ENCODE measurements at places on chromosomes 11 and 22.

DNA sequence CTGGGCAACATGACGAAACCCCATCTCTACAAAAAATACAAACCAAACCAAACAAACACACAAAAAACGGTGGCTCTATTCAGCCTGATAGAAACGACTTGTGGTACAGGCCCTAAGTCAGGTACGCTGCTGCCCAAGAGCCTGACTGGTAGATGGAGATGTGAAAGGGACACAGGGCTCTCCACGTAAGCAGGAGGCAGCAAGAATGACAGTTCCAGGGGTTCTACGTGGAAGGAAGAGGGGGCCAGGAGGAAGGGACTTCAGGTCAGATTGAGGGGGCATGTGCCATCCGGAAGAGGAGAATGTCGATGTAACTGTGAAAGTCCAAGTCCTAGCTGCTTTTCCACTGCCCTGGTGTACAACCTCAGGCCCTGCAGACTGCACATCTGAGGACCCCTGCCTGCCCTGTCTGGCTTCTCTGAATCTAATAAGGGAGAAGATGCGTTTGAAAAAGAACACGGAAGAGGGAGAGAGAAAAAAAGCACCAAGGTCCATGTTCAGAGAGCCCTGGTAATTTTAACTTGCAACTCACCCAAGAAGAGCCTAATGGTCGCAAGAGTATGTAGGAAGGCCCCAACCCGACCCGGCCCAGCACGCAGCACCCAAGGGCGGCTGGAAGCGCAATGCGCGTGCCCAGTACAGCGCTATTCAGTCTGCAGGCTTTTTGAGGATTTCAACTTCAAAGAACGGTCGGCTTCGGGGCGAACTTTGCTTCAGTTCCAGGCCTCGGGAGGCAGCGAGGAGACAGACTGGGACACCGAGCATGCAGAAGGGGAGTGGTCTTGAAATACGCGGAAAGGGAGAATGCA lies 909 bp upstream of the ZNRD2 start:
- no peak for DNase-seq

- no peak for DNase-seq
Measured at GRCh38 chr11:69201764-69202370, 46.1 kb downstream of the SMIM38 start.

DNA sequence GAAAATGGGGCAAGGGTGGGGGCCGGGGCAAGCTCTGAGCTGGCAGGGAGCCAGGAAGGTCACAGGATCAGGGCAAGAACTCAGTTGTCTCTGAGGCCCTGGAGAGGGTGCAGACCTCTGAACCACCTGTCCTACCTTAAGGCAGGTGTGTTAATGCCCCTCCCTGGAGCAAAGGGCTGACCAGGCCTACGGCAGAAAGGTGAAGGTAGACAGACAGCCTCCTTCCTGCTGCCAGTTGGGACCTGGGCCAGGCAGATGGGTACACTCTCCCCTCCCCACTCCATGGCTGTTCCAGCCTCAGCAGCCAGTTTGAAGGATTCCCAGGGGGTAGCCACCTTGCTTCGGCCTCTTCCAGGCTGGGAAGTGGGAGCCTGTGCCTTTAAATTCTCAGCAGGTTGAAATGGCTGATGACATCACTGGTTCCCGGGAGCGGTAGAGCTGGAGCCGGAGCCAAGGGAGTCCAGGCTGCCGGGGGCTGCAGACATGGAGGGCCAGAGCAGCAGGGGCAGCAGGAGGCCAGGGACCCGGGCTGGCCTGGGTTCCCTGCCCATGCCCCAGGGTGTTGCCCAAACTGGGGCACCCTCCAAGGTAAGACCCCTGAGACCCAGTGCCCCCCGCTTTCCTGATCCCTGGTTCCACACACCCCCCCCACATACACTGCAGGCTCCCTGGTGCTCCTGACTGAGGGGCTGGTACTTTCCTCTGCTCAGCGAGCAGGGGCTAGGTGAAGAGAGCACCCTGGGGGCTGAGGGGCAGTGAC lies at the start of gene INPP5J:
TSS of gene INPP5J (plus strand) at position 435 of the 760 bp plus-strand sequence. CDS start at position 484, 49 bp downstream.
- no peak for DNase-seq

DNA sequence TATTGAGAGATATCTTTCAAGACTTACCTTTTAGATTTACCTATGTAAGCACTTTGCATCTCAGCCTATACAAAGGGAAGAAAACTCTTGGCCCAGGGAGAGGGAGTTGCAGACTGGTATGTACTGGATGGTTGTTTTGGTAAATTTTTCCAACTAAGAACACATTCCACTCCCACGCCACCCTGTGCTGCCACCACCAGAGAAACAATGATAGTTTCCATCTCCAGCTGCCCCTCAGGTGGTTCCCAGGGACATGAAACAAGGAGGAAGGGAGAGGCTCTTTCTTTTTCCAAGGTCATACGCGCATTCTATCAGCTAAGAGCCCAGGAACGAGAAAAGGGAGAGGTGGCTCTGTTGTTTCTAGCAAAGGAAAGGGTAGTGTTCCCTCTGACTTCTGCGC lies 34.4 kb downstream of the CCDC34 start:
- no peak for DNase-seq

DNA sequence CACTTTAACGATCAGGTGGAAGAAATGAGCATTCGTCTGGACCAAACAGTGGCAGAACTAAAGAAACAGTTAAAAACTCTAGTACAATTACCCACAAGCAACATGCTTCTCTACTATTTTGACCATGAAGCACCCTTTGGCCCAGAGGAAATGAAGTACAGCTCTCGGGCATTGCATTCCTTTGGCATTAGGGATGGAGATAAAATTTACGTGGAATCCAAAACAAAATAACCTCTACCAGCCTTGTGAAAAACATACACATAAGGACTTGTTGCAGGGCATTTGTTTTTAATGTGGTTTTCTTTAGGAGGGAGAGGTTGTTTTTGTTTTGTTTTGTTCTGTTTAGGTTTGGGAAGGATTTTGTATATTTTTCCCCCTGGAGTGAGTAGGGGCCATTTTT lies 14.2 kb upstream of the TECTA start:
- no peak for DNase-seq

- no peak for DNase-seq
Measured at GRCh38 chr22:42229455-42230149, 40.9 kb downstream of the TCF20 start.

DNA sequence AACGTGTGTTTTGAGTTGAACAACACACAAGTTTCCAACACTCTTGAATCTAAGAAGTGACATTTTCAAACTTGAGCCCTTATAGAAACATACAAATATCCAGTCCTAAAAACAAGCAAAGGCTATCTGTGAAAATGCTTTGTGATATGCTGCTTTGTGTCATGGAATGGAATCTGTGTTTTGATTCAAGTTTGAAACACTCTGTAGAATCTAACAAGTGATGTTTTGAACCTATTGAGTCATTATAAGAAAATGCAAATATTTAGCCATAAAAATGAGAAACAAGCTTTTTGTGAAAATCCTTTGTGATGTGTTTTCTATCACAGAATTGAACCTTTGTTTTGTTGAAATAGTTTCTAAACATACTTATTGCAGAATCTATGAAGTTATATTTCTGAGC lies 105.7 kb upstream of the VPREB1 start:
- no peak for DNase-seq

- no peak for DNase-seq
Measured at GRCh38 chr11:2109541-2110019, 29.6 kb downstream of the IGF2 start.

DNA sequence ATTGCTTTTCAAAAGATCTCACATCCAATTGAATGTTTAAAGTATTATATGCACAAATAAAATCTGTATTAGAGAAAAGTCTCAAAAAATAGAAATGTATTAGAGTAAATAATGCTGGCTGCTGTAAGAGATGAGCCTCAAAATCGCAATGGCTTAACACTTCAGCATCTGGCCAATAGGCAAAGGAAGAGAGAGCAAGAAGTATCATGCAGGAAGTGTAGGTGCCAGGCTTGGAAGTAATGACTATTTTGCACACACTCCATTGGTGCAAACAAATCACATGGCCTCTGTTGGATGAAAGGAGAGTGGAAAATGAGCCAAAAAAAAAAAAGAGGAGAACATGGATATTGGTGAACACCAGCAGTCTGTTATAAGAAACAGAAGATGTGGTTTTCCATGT lies 193.0 kb upstream of the E2F8 start:
- no peak for DNase-seq

DNA sequence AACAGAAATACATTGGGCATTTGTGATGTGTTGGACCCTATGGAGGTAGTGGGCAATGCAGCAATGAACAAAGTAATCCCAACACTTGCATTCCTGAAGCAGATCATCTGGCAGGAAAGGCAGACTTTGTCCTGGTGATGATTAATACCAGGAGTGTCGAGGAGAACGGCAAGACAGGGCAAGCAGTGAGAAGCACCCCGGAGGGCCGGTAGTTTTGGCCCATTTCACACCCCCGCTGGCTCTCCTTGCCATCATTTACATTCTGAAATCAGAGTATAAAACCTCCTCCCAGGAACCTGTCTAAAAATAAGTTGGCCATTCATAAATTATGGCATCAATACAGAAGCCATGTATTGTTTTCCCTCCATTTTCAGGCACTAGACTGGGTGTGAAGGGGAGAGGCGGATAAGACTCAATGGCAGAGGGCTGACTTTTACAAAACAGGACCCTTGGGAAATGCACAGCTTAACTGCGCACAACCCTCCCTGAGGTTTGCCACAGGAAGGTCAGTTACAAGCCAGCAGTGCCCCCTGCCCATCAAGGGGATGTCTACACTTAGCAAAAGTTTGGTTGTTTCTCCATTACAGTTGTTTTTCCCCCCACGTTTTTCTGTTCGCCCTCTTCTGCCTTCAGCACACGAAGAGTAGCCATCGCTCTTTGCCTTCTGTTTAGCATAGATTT lies 55.6 kb downstream of the OPCML start:
- DNase-seq: no peak

DNA sequence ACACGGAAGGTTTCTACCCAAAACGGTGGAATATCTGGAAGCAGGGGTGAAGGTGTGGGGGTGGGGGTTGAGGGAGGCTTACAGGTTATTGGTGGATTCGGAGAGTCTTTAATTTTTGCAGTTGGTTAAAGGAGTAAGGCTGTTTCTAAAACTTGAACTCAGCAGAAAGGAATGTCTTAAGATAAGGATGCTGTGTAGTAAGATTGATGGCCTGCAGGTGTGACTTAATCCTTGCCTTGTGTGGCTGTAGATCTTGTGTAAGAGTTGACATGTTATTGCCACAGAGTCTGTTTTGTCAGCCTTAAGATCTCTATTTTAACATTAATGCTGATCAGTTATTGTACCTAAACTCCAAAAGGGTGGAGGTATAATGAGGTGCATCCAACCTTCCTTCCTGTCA lies 16.4 kb upstream of the OR6M1 start:
- no peak for DNase-seq

DNA sequence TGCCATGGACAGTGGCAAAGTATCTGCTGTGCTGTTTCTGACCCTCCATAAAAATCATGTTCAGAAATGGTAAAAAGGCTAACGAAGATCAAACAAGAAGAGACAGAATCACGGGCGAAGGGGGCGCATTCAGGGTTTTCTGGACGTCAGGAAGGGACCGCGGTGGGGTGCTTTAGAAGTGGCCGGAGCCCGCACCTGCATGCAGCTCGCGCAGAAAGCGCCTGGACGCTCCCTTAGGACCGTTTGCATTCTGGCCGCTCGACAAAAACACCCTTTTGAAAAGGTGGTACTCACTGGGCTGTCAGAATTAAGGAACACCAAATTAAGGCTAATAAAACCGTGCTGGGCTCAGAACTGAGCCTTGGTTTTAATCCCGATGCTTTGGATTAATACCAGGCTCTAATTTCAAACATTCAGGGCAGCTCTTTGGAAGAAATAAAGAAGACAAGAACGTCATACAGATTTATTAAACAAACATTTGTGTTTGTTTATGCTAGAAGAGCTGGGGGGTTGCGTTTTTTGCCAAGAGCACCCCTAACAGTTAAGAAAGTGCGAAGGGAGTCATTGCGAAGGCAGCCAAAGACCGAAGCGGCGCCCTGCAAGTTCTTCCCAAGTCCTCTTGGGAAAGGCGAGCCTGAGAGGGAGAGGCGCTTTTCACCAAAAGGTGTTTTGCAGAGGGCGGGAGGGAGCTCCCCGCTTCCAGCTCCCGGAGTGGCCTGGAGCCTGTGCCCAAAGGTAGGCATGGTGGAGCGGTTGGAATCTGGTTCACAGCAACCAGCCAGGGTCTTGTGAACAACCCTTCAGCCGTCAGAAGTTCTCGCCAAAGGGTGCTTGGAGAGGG lies 47.7 kb upstream of the DBX1 start:
- DNase-seq: no peak

DNA sequence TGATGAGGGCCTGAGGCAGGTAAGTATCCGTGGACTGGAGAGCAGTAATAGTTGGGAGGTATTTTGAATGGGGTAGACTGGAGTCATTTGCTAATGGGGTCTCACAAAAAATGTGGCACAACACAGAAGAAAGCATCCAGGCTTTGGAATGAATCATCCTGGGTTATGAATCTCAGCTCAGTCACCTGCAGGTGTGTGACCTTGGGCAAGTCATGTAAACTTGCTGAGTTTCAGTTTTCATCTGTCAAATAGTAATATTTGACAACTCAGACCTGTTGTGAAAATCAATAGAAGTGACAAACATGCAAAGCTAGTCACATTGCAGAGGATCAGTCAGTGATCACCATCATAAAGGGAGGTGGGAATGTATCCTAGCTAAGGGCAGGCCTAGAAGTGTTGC lies 232.0 kb upstream of the TENM4 start:
- DNase-seq: no peak

GRCh38 chr22:46028106-46028991 lies 51.4 kb upstream of the WNT7B start:
- DNase-seq: no peak

- no peak for DNase-seq
Measured at GRCh38 chr11:128725630-128726319, 31.9 kb downstream of the FLI1 start.

DNA sequence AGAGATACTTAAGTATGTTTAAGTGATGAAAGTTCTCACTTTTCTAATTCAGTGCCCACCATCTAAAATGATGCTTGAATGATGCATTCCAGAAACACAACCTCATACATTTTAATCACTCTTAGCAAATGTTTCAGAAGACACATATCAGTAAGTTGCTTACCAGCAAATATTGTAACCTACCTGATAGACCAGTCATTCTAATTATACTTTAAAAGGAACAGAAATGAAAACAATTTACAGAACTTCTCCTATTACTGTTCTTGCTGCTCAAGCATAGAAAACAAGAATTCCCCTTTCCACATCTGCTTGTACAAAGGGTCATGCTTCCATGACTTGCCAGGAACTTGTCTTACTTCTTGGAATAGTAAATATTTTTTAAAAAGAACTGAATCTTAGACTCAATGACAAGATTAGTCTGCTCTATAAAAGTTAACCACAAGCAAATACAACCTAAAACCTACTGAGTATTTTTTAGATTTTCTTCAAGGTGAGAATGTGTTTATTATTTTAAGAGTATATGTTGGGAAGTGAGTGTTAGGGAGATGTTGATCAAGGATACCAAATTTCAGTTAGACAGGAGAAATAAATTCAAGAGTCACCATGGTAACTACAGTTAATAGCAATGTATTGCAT lies 82.0 kb upstream of the SC5D start:
- no peak for DNase-seq

GRCh38 chr22:25961699-25962098 lies 207.6 kb upstream of the SEZ6L start:
- DNase-seq: no peak

GRCh38 chr11:92826136-92826535 lies 143.3 kb upstream of the MTNR1B start:
- DNase-seq: no peak

GRCh38 chr11:36053281-36053680 lies 109.4 kb downstream of the LDLRAD3 start:
- no peak for DNase-seq

GRCh38 chr11:5983443-5983842 lies 3.3 kb downstream of the OR52L1 start:
- DNase-seq: no peak

All from stimulated activated CD4-positive, alpha-beta T cell treated with anti-CD3 and anti-CD28 coated beads, Interleukin-2, amount 100 ng/mL, for 48 hours (primary cell).